ENCODE measurements at places on chromosomes 12 and 14.

- DNase-seq, result peak; percentile 72
Measured at GRCh38 chr14:52313903-52314594, at the start of gene PTGER2. Gene PTGER2, plus strand, starts transcription at chr14:52314312. Its CDS starts 237 bp downstream, at chr14:52314549.

DNA sequence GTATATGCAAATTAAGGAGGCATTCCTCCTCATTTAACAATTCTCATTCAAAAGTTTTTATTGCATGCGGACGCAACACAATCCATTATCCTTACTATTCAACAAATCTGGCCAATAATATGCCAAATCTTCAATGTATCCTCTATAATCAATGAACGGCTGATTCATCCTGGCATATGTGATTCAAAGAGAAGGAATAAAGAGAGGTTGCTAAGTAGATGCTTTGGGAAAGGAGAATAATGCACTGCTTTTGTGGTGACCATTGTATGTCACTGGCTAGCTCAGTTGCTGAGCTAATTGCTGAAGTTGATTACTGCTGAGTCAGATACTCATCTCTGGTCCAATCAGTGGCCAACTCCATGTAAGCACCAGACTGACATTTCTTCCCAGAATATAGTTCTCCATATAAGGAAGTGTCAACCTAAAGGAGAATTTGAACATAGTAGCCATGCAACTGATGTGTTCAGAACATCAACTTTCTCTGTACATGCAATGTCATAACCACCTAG, 148.0 kb downstream of the PDZRN4 start:
- no peak for DNase-seq

- DNase-seq, result no peak
Measured at GRCh38 chr14:28608851-28609828, 157.4 kb upstream of the FOXG1 start.

DNA sequence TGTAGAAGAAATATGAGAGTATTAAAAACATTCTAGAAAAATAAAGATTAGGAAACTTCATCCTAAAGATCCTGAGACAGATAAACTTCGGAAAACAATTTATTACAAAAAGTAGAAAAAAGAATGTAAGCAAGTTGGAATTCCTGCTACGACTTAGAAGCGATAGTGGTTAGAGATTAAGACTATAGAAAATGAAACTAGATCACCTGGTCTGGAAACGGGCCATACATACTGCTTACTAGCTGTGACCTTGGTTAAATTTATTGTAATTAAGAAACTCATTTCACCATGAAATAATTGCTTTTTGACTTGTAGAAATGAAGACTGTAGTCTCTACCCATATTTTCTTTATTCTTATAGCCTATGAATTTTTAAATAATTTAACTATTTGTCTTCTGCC, 614.1 kb downstream of the SLC16A7 start:
- no peak for DNase-seq

DNA sequence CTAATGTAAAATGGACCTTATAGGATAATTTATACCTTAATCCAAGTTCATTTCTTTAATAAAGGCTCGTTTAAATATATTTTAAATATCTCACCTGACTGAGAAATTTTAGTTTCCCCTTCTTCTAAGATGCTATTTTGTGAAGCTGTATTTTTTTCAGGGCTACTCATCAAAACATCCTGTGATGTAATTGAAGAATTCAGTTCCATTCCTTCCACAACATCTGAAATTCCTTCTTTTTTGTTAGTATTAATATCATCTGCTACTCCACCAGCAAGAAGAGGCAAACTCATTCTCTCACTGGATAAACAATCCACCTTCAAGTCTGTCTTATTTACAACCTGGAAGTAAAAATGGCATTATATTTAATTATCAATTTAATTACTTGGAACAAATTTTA, 22.5 kb downstream of the LGALS3 start:
- DNase-seq, result no peak

- DNase-seq, result no peak
Measured at GRCh38 chr12:4978737-4979136, 64.9 kb upstream of the KCNA5 start.

DNA sequence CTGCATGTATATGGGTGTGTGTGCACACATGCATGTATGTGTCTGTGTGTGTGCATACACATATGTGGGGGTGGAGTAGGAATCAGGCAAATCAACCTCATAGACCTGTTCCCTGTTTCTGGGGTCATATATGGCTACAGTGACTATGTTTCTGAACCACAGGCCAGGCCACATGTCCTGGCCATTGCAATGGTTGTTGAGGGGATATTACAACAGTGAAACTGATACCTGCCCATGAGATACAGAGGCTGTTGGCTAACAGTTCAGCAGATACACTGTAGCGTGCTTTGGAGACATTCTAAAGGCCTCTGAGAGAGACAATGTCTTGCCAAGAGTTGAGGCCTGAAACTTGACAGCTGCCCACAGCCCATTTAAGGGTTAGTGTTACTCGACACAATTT, 47.3 kb upstream of the FOS start:
- no peak for DNase-seq

Measured in activated CD4-positive, CD25-positive, alpha-beta regulatory T cell (primary cell).